ENCODE measurements at places on chromosomes 12 and 14.

- no peak for DNase-seq
Measured at GRCh38 chr12:126342866-126343265, 1277.6 kb downstream of the AACS start.

GRCh38 chr12:74945771-74946198 is 263.9 kb downstream of the KCNC2 start:
- DNase-seq = no peak

- peak; percentile 25 for DNase-seq
Measured at GRCh38 chr12:12334367-12335040, 15.5 kb downstream of the MANSC1 start.

- no peak for DNase-seq
Measured at GRCh38 chr14:105418269-105419194, 1.1 kb upstream of the MTA1 start.

GRCh38 chr12:128444598-128444997 is 177.6 kb downstream of the TMEM132C start:
- no peak for DNase-seq

DNA sequence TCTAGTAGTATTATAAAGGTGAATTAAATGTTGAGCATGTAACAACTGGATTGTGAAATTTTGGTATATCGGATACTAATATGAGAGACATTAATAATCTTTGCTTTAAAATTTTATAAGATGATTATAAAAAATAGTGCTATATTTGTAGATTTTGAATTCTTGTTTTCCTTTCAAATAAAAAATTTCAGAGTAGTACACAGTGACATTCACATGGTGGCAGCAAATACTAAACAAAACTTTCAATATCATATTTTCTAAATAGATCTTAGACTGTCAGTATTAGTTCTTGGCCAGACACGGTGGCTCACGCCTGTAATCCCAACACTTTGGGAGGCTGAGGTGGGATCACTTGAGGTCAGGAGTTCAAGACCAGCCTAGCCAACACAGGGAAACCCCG is 166.0 kb downstream of the NAV3 start:
- no peak for DNase-seq

DNA sequence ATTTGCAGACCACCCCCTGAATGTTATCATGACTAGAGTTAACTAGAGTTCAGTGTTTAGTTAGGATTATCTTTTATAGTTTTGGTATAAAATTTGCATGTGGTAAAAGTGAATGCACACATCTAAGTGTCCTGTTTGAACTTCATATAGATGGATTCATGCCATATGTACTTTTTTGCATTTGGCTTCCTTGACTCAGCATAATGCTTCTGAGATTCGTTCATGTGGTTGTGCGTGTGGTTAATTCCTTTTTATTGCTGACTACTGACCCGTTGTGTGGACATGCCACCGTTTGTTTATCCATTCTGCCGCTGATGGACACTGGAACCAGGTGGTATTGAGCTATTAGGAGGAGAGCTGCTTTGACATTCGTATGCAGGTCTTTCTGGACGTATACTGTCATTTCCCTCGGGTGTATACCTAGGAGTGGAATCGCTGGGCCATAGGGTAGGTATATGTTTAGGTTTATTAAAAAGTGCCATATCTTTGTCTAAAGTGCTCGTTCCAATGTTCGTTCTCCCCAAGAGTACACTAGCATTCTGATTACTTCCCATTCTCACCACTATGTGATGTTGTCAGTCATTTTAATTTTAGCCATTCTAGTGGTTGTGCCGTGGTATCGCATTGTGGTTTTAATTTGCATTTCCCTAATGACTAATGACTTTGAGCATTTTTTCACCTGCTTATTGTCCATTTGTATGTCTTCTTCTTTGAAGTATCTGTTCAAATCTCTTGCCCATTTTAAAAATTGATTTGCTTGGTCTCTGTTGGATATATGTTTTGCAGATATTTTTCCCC is 37.7 kb downstream of the RIN3 start:
- no peak for DNase-seq

DNA sequence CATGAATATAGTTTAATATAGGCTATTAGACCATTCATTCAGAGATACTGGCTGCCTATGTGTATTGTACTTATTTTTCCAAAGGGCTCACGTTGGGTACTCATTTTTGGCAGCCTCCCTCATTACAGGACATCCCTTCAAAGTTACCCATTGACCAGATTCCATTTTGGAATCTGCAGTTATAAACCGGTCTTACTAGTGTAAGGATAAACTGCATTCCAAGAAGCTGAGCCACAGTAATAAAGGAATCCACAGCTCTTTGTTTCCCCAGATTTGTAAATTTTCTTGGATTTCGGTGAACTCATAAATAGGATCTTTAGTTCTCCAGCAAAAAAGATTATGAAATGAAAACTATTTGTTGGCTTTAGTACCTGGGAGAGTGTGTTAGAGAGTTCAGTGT is 18.9 kb upstream of the CFL2 start:
- DNase-seq = no peak

GRCh38 chr12:17609153-17609552 is 480.8 kb downstream of the RERGL start:
- no peak for DNase-seq

- no peak for DNase-seq
Measured at GRCh38 chr12:40142001-40142744, 36.3 kb upstream of the SLC2A13 start.

- no peak for DNase-seq
Measured at GRCh38 chr14:104973135-104973384, 5.1 kb downstream of the AHNAK2 start.

DNA sequence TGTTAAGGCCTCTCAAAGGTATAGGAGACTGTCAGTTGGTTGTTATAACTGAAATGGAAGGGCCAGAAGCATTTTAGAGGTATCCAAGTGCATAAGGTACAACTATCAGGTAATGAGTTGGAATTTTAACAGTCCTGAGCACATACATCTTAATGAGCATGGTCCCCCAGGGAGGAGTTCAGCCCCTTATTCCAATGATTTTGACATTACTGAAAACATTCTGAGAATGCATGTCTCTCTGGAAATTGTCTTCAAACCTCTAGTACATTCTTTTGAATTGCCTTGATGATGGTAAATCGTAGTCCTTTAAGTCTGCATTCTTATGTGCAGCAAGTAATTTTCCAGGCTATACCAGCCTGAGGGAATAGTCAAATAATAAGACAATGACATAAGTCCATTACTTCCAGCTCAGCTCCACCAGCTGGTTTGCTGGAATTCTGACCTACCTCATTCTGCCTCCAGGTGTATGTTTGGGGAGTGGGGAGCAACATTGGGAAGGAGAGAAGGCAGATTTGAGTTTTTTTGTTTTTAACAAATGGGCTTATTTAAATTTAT is 239.2 kb downstream of the MSRB3 start:
- no peak for DNase-seq

DNA sequence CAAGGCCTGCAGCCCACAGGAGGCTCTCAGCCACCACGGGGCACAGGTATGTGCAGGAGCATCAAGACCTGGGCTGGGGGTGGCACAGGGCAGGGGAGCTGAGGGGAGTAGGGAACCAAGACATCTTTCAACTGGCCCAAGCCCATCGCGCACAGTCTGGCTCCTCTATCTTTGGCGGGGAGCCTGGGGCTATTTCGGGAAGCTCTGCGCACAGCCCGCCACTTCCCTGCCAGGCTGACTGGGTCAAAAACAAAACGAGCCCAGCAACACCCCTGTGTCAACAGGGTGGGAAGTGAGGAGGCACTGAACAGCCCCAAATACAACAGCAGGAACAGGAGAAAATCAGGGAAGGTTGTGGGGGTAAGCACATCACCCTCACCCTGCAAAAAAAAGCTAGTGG is 83.9 kb downstream of the ARL6IP4 start:
- no peak for DNase-seq

- no peak for DNase-seq
Measured at GRCh38 chr14:103828315-103828967, 18.9 kb downstream of the PPP1R13B start.

- DNase-seq = peak; percentile 45
Measured at GRCh38 chr14:92922883-92923743, at the start of gene CHGA. CHGA (plus strand) TSS chr14:92923150; CDS start chr14:92923360, 210 bp downstream.

- DNase-seq = no peak
Measured at GRCh38 chr12:109451400-109451799, 25.7 kb downstream of the KCTD10 start.

GRCh38 chr12:107912421-107913004 is 138.0 kb downstream of the ASCL4 start:
- peak; percentile 43 for DNase-seq

DNA sequence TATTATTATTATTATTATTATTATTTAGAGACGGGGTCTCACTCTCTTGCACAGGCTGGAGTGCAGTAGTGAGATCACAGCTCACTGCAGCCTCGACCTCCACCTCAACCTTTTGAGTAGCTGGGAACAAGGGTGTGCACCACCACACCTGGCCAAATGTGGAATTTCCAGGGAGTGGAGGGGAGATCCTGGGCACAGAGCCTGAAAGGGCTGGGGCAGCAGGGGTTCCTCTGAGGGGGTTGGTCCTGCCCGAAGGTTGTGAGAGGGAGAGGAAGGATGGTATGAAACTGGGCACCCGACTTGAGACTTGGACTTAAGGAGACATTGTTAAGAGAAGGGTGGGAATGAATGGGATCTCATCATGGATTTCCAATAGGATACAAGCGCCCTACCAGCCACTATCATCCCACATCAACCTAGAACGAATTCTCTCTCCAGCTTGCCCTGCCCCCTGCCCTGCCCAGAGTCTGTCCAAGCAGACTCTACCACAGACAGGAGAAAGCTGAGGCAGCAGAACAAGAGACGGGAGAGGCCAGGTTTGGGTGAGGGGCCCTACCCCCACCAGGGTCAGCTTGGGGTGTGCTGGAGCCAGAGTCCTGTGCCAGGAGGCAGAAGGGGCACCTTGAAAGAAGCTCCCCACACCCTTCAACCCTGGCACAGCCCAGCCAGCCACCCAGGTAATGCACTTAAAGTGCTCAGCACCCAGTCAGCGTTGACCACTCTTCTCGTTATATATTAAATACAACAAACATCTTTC is 2.4 kb upstream of the DYNC1H1 start:
- no peak for DNase-seq

GRCh38 chr12:124626971-124627411 is 59.6 kb upstream of the NCOR2 start:
- DNase-seq = no peak

GRCh38 chr12:57489157-57489641 is 1.3 kb downstream of the MARS1 start:
- DNase-seq = no peak
